ENCODE measurements at places on chromosomes 2 and 18.

- H3K4me1 ChIP-seq = peaks cover 4% of the 10 kb centered on the region
- H3K36me3 ChIP-seq = no peaks in the 10 kb centered on the region
- H3K27me3 ChIP-seq = no peaks in the 10 kb centered on the region
- H3K4me3 ChIP-seq = no peak overlapping the region
Measured at GRCh38 chr2:133586978-133587377, 18.7 kb upstream of the NCKAP5 start.

DNA sequence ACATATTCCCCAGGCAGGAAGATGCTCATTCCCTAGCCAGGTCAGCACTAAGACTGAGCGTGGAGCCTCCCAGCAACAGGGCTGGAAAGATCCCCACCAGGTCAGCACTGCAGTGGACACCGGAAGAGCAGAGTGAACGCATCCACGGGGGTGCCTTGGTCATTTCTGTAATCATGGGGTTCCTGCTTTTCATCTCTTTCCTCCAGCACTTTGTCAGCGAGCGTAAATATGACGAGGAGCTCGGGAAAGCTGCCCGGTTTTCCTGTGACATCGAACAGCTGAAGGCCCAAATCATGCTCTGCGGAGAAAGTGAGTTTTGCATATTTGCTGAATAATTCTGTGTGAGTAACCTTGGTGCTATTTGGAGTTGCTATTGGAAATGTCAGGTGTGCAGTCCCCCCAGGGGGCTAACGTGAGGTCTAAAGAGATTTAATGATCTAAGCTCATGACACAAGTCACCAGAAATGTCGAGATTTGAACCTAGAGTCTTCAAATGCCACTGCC lies 40.1 kb downstream of the KCTD18 start:
- peak overlapping the region; percentile 79 for H3K27ac ChIP-seq

DNA sequence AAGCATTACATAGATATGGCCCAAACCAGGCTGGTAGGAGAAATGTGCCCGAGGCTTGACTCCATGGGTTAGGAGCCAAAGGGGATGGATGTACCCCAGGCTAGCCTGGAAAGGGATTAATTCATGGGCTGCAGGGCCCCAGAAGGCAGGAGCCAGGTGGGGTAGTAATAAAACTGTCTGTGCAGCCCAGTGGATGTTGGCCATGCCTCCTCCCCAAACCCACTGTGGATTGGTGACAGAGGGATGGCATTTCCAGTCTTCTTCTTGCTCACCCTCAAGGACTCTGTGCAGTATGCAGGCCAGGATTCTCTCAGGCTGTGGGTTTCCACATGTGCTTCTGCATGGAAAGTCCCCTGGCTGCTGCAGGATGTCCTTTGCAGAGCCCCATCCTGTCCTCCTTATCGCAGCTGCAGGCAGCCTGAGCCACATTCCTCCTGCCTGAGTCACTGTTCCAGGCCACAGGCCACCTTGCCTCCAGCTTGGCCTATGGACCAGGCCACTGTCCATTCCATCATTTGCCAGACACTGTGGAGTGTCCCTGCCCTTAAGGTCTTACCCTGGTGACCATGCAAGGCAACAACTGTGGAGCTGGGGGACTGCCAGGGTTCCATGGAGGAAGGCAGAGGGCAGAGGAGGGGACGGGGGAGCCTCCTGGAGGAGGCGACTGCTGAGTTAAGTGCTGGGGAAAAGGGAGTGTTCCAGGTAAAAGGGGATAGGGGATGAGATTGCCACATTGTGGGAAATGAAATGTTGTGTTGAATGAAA lies 38.9 kb downstream of the INO80C start:
- peaks cover 20% of the 10 kb centered on the region for H3K4me1 ChIP-seq
- no peak overlapping the region for H3K4me3 ChIP-seq
- no peaks in the 10 kb centered on the region for H3K36me3 ChIP-seq
- no peaks in the 10 kb centered on the region for H3K27me3 ChIP-seq

- H3K4me3 ChIP-seq = no peak overlapping the region
- no peaks in the 10 kb centered on the region for H3K27me3 ChIP-seq
- H3K27ac ChIP-seq = 0 out of 2 replicates have a peak overlapping the region, but pooled peaks have one; percentile 4
- H3K36me3 ChIP-seq = no peaks in the 10 kb centered on the region
Measured at GRCh38 chr18:48777026-48777743, 173.6 kb downstream of the SMAD7 start.

DNA sequence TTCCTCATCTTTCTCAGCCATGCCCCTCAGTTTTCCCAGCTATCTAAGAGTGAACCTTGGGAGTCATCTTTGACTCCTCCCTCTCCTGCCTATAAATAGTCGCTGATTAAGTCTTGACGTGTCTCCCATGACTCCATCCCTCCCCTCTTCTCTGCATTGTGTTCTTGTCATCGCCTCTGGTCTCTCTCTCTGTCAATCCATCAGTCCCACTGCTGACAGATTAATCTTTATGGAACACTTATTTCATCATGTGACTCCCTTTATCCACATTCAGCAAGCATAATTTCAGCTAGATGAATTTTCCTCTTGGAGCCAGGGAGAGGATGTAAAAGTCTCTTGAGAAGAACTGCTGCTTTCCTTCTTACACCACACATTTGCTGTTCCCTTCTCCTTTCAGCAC lies 9.4 kb downstream of the ADAM23 start:
- H3K27me3 ChIP-seq = peaks cover 8% of the 10 kb centered on the region
- peaks cover 8% of the 10 kb centered on the region for H3K36me3 ChIP-seq
- H3K27ac ChIP-seq = no peak overlapping the region
- H3K4me1 ChIP-seq = peaks cover 17% of the 10 kb centered on the region
- no peak overlapping the region for H3K4me3 ChIP-seq

GRCh38 chr18:24009246-24009645 lies 5.3 kb upstream of the TTC39C start:
- peaks cover 7% of the 10 kb centered on the region for H3K27me3 ChIP-seq
- H3K27ac ChIP-seq = no peak overlapping the region
- H3K36me3 ChIP-seq = no peaks in the 10 kb centered on the region
- peaks cover 6% of the 10 kb centered on the region for H3K4me1 ChIP-seq
- DNase-seq = no peak

- H3K27me3 ChIP-seq = no peaks in the 10 kb centered on the region
- H3K27ac ChIP-seq = 0 out of 2 replicates have a peak overlapping the region, but pooled peaks have one; percentile 13
- H3K36me3 ChIP-seq = peaks cover 21% of the 10 kb centered on the region
- H3K4me3 ChIP-seq = no peak overlapping the region
- no peak for DNase-seq
Measured at GRCh38 chr2:3468296-3468988, 50.9 kb downstream of the ADI1 start.

- H3K4me3 ChIP-seq = no peak overlapping the region
- H3K27ac ChIP-seq = no peak overlapping the region
- H3K36me3 ChIP-seq = peaks cover 12% of the 10 kb centered on the region
- no peaks in the 10 kb centered on the region for H3K27me3 ChIP-seq
- peaks cover 27% of the 10 kb centered on the region for H3K4me1 ChIP-seq
Measured at GRCh38 chr2:69151931-69152330, 139.0 kb downstream of the ANTXR1 start.

DNA sequence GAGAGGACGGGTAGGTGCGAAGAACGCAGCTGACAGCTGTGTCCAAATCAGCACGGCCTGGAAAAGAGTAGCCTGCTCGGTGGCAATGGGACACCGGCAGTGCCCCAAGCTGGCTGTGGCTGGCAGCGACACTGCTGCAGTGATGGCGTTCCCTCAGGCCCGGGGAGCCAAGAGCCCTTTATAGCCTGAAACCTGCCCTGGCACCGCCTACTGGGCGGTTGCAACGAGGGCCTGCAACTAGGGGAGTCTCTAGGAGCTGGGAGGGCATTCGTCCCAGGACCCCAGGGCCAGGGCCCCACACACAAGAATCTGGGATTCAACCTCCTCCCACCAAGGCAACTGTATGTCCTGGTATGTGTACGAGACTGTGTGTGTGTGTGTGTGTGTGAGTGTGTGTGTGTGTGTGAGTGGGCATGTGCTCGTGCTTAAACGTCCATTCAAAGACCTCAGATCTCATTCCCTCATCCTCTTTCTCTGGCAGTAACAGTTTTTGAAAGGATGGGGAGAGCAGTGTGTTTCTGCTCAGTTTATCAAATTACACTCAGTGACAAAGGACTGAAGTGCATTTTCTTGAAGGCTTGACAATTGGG lies 6.8 kb upstream of the CYP26B1 start:
- peaks cover 11% of the 10 kb centered on the region for H3K4me1 ChIP-seq
- no peak for DNase-seq
- H3K27me3 ChIP-seq = peaks cover 42% of the 10 kb centered on the region
- no peak overlapping the region for H3K4me3 ChIP-seq

DNA sequence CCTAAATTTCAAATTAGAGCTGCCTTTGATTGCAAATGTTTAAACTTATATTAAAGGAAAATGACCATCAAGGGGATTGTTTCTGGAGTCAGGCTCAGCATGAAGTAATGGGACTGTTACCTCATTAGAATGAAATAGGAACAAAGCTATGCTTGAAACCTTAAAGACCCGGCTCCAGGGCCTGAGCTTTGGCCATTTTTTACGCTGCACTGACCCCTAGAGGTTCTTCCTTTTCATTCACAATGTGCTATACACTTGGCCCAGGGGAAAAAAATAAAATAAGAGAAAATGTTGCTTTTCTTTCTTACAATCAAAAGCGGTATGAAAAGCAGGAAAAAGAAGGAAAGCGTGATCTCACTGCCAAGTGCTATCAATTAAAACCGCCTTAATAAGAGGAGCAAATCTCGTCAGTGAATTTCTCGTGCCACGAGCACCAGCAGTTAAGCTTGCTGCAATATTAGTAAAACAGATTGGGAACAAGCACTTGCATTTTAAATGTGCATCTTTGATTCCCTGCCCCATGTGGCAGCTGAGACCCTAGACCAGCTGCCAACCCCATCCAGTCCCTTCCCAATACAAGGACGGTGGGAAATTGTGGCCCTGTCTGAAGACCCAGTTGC lies 96.6 kb downstream of the MBD2 start:
- H3K27ac ChIP-seq = no peak overlapping the region
- H3K27me3 ChIP-seq = no peaks in the 10 kb centered on the region
- H3K4me3 ChIP-seq = no peak overlapping the region

- no peaks in the 10 kb centered on the region for H3K36me3 ChIP-seq
- H3K4me1 ChIP-seq = no peaks in the 10 kb centered on the region
- DNase-seq = no peak
- no peaks in the 10 kb centered on the region for H3K27me3 ChIP-seq
- no peak overlapping the region for H3K27ac ChIP-seq
Measured at GRCh38 chr2:19745318-19746136, 156.3 kb downstream of the TTC32 start.

- peaks cover 33% of the 10 kb centered on the region for H3K4me1 ChIP-seq
- no peaks in the 10 kb centered on the region for H3K36me3 ChIP-seq
- H3K27ac ChIP-seq = no peak overlapping the region
Measured at GRCh38 chr18:61333746-61334490, 688 bp downstream of the CDH20 start.

DNA sequence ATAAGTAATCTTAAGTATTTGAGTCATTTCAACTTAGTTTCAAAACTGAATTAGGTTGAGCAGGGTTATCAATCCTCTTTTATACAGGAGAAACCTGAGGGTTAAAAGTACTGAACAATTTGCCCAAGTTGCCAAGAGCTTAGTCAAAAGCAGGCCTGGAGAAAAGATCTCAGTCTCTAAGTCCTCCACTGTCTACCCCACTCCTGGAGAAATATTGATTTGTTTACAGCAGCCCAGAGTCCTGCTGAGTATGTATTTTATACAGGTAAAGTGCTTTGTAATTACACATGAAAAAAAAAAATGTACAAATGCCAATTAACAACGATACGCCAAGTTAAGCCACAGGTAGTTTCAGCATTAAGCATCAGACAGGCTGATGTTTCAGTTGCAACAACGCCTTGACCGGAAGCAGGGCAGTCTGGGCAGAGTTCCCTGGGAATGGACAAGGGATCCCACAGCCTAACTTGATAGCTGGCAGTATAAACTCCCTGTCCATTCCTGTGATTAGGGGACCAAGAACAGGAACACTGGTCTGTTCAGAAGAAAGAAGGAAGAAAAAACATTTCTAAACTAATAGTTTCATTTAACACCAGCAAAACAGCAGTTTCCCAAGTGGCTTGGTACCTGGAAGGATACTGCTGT lies 132.9 kb downstream of the MYO5B start:
- no peak for DNase-seq
- no peaks in the 10 kb centered on the region for H3K36me3 ChIP-seq
- no peak overlapping the region for H3K27ac ChIP-seq
- no peaks in the 10 kb centered on the region for H3K27me3 ChIP-seq

GRCh38 chr2:69718338-69718965 lies 23.5 kb upstream of the ANXA4 start:
- DNase-seq = no peak
- peaks cover 10% of the 10 kb centered on the region for H3K27me3 ChIP-seq
- peaks cover 43% of the 10 kb centered on the region for H3K4me1 ChIP-seq
- peak overlapping the region; percentile 61 for H3K27ac ChIP-seq

DNA sequence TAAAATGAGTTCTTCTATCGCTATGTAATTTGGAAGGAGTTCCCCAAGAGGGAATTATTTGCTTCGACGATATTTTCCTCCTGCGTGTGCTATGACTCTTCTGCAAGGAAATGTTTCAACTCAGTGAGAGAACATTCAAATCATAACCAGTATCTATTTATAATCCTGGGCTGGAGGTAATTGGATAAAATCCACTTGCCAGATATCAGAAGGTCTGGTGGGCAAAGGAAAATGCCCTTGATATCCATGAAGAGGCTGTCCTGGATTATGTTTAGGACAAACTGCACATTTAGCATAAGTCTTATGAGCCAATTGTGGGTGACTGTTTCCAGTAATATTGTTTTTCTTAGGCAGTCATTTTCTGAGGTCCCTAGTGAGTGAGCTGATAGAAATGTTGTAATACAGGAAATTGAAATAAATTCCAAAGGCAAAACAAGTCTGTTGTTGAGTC lies 17.7 kb downstream of the RPIA start:
- DNase-seq = no peak
- no peak overlapping the region for H3K27ac ChIP-seq
- peaks cover 32% of the 10 kb centered on the region for H3K36me3 ChIP-seq
- H3K27me3 ChIP-seq = no peaks in the 10 kb centered on the region
- H3K4me1 ChIP-seq = peaks cover 31% of the 10 kb centered on the region
- no peak overlapping the region for H3K4me3 ChIP-seq

GRCh38 chr18:74828200-74828599 lies 230.5 kb downstream of the ZNF407 start:
- DNase-seq = no peak
- H3K27me3 ChIP-seq = no peaks in the 10 kb centered on the region
- H3K4me3 ChIP-seq = no peak overlapping the region

- H3K4me1 ChIP-seq = peaks cover 27% of the 10 kb centered on the region
- H3K27ac ChIP-seq = 0 out of 2 replicates have a peak overlapping the region, but pooled peaks have one; percentile 54
- DNase-seq = no peak
- no peak overlapping the region for H3K4me3 ChIP-seq
- 0 out of 2 replicates have a peak, but pooled peaks cover 3% of the 10 kb centered on the region for H3K36me3 ChIP-seq
- H3K27me3 ChIP-seq = no peaks in the 10 kb centered on the region
Measured at GRCh38 chr2:58856100-58856499, 615.0 kb upstream of the FANCL start.

DNA sequence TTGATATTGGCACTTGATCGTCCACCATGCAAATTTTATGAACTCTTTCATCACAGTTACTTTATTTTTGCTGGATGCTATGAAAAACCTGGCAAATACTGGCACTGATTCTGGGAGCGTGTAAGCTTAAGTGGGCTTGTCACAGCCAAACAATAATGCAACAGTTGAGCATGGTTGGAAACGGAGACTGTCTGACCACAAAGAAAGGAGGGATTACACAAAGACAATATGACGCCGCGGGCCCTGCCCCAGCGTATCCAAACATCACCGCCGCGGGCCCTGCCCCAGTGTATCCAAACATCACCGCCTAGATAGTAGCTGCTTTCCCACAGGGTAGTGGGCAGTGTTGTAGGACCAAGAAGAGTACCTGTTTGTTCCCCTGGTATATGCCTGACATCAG lies 135.9 kb downstream of the PRPF40A start:
- no peak overlapping the region for H3K27ac ChIP-seq
- H3K27me3 ChIP-seq = no peaks in the 10 kb centered on the region
- H3K4me3 ChIP-seq = no peak overlapping the region
- no peaks in the 10 kb centered on the region for H3K4me1 ChIP-seq
- DNase-seq = no peak

- H3K4me3 ChIP-seq = no peak overlapping the region
- H3K36me3 ChIP-seq = peaks cover 30% of the 10 kb centered on the region
- H3K4me1 ChIP-seq = peaks cover 27% of the 10 kb centered on the region
- no peak for DNase-seq
- no peaks in the 10 kb centered on the region for H3K27me3 ChIP-seq
Measured at GRCh38 chr2:24832073-24832461, 38.8 kb downstream of the CENPO start.
